GM23338 (cell line): ENCODE measurements at places on chromosomes 7 and 10. TPM values are rescaled to one million over a fixed set of nuclear protein-coding genes. Genes with fewer than 3 reads are reported as not detected.

Gene TMEM106B
- total RNA-seq = 36.1 and 42.8 TPM in 2 replicates

Gene MMD2
- 0.38 and 0.39 TPM in 2 replicates for total RNA-seq

Gene NPC1L1
- not detected in 2 replicates for total RNA-seq

Gene MLXIPL
- total RNA-seq = 8.6 and 25.7 TPM in 2 replicates

Gene CDCA7L
- total RNA-seq = 174 and 202 TPM in 2 replicates

GRCh38 chr7:134692344-134692705 lies 45.7 kb downstream of the BPGM start:
- DNase-seq = no peak

- no peak for DNase-seq
Measured at GRCh38 chr10:77820349-77820748, 106.2 kb downstream of the DLG5 start.

DNA sequence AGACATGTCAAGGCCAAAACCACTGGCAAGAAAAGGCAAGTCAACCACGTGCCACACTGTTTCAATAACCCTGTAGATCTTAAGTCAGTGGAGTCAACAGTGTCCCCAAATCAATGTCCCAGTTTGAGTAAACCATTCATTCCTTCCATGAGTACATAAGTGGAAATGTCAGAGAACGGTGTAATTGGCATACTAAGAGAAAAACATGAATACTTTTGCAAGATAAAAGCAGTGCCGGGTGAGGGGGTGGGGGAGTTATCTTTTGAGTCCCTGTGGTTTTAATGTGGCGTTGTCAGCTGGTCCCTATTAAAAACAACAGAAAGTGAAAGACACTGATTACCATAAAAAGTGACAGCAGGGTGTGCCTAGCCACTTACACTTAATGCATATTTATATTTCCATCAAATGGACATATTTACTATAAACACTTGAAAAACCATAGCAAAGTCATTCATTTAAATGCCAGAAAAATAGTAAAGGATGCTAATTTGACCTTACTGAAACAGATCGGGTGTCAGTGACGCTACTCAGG lies 37.8 kb downstream of the RSU1 start:
- no peak for DNase-seq

DNA sequence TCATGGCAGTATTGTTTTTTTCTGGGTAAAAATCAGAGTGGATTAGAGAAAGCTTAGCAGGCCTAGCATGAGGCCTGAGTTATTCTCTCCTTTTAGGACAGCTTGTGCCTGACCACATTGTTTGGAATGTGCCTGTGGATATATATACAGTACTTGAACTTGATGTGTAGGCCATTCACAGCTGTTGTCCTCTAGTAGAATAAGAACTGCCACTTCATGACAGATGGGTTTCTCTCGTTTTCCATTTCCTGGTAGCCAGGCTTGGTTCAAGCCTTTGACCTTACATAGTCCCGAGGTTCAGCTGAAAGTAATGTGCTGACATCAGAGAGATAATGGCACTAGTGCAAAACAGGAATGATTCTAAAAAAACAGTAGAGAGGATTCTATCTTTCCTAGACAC lies 473.9 kb downstream of the AUTS2 start:
- DNase-seq = no peak

- DNase-seq = peak; percentile 27
Measured at GRCh38 chr7:130070861-130071622, 708 bp downstream of the KLHDC10 start.
